Trophoblast cell (in vitro differentiated cells and primary cell): ENCODE measurements at places on chromosomes 7 and 10.
A peak's percentile ranks its signal among the peaks of the same experiment; 100 is the strongest.

- peak; percentile 48 for DNase-seq
- peaks cover 17% of the 10 kb centered on the region for H3K4me1 ChIP-seq
- no peak overlapping the region for H3K4me3 ChIP-seq
- H3K27me3 ChIP-seq, result no peaks in the 10 kb centered on the region
- no peak overlapping the region for H3K27ac ChIP-seq
Measured at GRCh38 chr10:92419740-92420545, 129.0 kb downstream of the MARCHF5 start.

DNA sequence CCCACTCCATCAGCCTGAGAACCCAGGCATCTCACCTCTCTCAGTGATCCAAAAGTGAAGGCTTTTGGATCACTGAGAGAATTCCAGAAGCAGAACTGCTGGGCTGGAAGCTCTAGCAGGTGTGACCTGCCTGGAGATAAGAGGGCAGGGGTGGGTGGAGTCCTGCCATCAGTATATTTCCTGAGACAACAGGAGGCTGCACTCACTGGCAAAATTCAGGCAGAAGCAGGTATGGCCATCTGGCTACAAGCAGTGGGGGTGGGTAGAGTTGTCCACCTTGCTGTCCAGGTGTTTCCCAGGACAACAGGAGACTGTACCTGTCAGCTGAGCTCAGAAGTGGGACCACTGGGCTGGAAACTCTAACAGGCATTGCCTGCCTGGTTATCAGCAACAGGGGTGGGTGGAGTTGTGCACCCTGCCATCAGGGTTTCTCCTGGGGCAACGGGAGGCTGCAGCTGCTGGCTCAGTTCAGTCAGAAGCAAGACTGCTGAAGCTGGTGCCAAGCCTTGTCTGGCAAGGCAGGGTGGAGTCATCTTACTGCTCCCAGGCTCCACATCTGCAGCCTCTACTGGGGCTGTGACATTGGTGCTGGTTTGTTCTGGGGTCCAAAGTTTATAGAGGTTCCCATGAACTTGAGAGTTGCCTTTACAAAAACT, 47.2 kb upstream of the SFTPD start:
- H3K27me3 ChIP-seq, result no peaks in the 10 kb centered on the region
- DNase-seq, result no peak
- no peak overlapping the region for H3K27ac ChIP-seq
- no peak overlapping the region for H3K4me3 ChIP-seq
- H3K4me1 ChIP-seq, result peaks cover 7% of the 10 kb centered on the region

- H3K27me3 ChIP-seq, result no peaks in the 10 kb centered on the region
- no peaks in the 10 kb centered on the region for H3K4me1 ChIP-seq
- DNase-seq, result no peak
- no peak overlapping the region for H3K4me3 ChIP-seq
Measured at GRCh38 chr10:18421726-18422293, 229.6 kb downstream of the NSUN6 start.

DNA sequence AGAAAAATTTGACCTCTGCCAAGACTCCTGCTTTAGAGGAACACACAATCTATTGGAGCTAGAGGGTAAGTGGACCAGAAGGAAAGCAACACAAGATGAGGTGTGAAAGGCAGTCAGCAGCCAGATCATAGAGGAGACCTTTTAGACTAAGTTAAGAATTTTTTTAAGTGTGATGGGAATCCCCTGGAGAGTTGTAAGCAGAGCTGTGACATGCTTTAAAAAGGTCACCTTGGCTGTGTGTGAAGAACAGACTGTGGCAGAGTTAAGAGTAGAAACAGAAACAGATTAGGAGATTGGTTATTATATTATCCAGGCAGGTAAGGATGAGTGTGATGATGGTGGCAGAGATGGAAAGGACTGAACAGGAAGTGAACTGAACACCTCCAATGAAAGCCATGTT, 23.5 kb downstream of the CPEB3 start:
- no peak for DNase-seq
- H3K27me3 ChIP-seq, result no peaks in the 10 kb centered on the region
- H3K4me3 ChIP-seq, result no peak overlapping the region
- H3K36me3 ChIP-seq, result no peaks in the 10 kb centered on the region
- H3K4me1 ChIP-seq, result no peaks in the 10 kb centered on the region

DNA sequence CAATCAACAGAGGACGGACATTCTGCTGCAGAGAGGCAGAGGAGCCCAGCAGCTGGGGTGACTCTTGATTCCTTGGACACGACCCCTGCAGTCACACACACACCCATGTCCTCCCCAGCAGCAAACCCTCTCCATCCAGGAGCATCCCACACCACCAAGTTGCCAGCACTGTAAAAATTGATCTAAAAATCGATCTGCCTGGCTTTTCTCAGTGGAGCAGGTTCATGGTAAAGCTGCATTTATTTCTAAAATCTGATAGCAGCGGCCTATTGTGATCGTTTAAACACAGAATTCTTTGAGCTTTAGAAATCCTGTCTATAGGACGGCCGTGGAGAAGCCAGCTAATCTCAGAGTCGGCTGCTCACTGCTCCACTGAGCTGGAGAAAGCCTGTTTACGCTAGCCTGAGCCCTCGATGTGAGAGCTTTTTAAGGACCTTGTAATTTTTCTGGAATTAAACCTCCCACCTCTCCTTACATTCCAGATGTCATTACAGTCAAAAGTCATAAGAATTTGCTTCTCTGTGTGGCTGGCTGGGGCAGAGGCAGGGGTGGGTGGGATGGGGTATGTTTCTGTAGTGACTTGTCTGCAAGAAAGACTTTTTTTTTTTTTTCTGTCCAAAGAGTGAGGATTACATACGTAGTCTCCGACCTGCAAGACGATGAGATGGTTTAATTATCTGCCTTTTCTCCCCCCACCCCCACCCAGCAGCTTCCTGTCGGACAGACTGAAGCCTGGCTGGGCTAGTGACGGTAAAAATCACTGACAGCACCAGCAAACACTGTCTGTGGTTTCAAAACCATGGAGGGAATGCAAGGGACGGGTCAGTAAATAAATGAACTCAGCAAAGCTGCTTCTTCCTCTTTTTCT, 31.6 kb downstream of the TRIM8 start:
- H3K27ac ChIP-seq, result peak overlapping the region; percentile 82
- no peaks in the 10 kb centered on the region for H3K27me3 ChIP-seq
- H3K4me1 ChIP-seq, result peaks cover 31% of the 10 kb centered on the region
- H3K4me3 ChIP-seq, result no peak overlapping the region
- peak; percentile 32 for DNase-seq
- no peaks in the 10 kb centered on the region for H3K36me3 ChIP-seq

DNA sequence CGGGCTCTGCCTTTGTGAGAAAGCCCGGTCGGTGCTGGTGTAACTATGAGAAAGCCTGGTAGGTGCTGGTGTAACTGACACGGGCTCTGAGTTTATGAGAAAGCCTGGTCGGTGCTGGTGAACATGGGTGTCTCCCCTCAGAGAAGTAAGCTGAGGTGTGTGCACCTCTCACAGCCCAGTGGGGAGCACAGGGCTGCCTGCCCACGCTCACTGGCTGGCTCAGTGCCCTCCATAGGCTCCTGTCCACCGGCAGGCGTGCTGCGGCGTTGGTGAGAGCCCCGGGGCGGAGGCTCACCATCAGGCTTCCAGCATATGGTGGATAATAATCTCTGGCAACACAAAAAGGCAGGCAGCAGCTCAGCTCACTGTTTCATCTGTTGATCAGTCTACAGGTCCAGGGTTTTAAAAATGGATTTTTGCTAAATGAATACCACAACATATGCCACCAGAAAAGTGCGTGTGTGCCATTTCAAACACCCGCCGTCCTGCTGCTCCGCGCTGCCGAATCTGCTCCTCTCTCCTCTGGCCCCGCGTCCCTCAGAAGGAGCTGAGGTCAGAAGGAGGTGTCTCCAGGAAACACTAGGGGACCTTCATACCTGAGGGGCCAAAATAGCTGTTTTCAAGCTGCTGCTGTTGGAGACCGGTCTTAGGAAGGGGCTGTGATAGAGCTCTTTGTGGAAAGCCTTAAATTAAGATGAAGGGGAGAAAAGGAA, 365.7 kb downstream of the DNAJB6 start:
- no peak for DNase-seq
- H3K4me3 ChIP-seq, result no peak overlapping the region
- no peaks in the 10 kb centered on the region for H3K27me3 ChIP-seq
- no peak overlapping the region for H3K27ac ChIP-seq
- no peaks in the 10 kb centered on the region for H3K4me1 ChIP-seq
- H3K36me3 ChIP-seq, result no peaks in the 10 kb centered on the region

DNA sequence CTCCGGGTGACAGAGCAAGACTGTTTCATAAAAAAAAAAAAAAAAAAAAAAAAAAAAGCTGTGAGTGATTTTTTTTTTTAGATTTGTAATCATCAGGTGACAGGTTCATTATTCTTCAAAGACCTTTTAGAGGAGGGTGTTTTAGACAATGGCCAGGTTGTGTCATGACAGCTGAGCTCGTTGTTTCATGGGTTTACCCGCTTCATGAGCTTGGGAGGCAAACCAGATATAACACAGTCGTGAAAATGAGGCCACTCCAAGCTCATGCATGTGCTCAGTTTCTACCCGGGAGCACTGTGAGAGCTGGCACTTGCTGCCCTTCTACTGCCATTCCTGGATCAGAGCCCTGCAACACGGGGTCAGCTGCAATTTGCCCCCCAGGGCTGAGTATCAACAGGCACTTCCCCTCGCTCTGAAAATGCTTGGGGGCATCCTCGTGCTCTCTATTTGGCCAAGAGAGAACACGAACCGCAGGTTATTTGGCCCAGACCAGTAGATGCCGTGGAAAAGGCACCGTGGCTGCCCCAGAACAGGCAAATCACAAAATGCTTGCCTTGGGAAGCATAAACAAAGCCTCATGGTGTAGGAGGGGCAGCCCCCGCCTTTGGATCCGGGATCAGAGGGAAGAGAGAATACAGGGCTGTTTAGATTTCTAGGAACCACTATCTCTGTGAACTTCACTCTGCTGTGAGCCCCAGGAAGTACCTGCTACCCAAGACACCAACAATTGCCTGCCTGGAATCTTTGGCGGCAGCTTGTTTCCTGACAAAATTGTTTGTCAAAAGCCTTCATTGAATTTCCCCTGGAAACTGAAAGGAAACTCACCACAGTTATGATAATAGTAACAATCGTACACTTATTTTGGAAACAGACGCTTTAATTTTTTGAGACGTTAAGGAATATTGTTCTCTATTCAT, 371.0 kb downstream of the FRMD4A start:
- no peaks in the 10 kb centered on the region for H3K36me3 ChIP-seq
- H3K27me3 ChIP-seq, result no peaks in the 10 kb centered on the region
- H3K27ac ChIP-seq, result no peak overlapping the region
- no peak for DNase-seq

- no peaks in the 10 kb centered on the region for H3K27me3 ChIP-seq
- H3K36me3 ChIP-seq, result no peaks in the 10 kb centered on the region
- DNase-seq, result no peak
Measured at GRCh38 chr10:88190123-88190522, 326.7 kb downstream of the PTEN start.

DNA sequence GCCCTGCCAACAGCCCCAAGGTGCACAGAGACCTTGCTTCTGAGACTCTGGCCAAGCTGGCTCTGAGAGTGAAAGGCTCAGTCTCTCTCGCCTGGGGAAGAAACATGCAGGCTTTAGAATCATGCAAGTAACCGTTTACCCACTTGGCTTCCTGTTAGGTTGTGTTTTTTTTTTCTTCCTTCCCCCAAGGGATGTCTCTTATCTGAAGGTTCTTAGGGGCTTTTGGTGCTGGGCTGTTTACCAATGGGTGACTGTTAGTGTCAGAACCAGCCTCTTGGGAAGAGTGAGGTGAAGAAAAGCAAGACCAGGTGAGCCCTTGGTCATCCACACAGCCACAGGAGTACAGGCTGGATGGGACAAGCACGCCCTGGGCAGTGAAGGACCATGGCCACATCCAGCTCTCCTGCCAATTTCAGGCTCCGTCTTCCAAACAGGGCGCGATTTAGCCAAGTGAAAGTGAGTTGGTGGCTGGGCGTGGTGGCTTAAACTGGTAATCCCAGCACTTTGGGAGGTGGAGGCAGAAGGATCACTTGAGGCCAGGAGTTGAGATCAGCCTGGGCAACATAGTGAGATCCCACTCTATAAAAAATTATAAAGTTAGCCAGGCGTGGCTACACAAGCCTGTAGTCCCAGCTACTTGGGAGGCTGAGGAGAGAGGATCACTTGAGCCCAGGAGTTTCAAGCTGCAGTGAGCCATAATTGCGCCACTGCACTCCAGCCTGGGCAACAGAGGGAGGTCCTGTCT, 76.3 kb upstream of the CUX1 start:
- H3K4me3 ChIP-seq, result no peak overlapping the region
- H3K36me3 ChIP-seq, result no peaks in the 10 kb centered on the region
- peaks cover 12% of the 10 kb centered on the region for H3K4me1 ChIP-seq
- no peak overlapping the region for H3K27ac ChIP-seq
- no peaks in the 10 kb centered on the region for H3K27me3 ChIP-seq
- no peak for DNase-seq

- H3K36me3 ChIP-seq, result no peaks in the 10 kb centered on the region
- H3K4me1 ChIP-seq, result peaks cover 16% of the 10 kb centered on the region
- peaks cover 6% of the 10 kb centered on the region for H3K27me3 ChIP-seq
- H3K4me3 ChIP-seq, result no peak overlapping the region
- peak; percentile 9 for DNase-seq
Measured at GRCh38 chr10:30782537-30783461, 153.2 kb upstream of the LYZL2 start.

- H3K4me1 ChIP-seq, result peaks cover 6% of the 10 kb centered on the region
- H3K36me3 ChIP-seq, result no peaks in the 10 kb centered on the region
- no peaks in the 10 kb centered on the region for H3K27me3 ChIP-seq
- no peak overlapping the region for H3K4me3 ChIP-seq
- DNase-seq, result peak; percentile 1
Measured at GRCh38 chr7:85234730-85235129, 47.9 kb upstream of the SEMA3D start.

GRCh38 chr7:44969049-44969700, 9.6 kb downstream of the MYO1G start:
- no peak overlapping the region for H3K27ac ChIP-seq
- H3K27me3 ChIP-seq, result no peaks in the 10 kb centered on the region
- DNase-seq, result no peak
- H3K4me3 ChIP-seq, result no peak overlapping the region
- H3K36me3 ChIP-seq, result no peaks in the 10 kb centered on the region
- no peaks in the 10 kb centered on the region for H3K4me1 ChIP-seq

- no peak overlapping the region for H3K27ac ChIP-seq
- H3K4me3 ChIP-seq, result no peak overlapping the region
- H3K27me3 ChIP-seq, result no peaks in the 10 kb centered on the region
- H3K36me3 ChIP-seq, result no peaks in the 10 kb centered on the region
- peaks cover 7% of the 10 kb centered on the region for H3K4me1 ChIP-seq
Measured at GRCh38 chr10:13716081-13717071, 129.6 kb downstream of the PRPF18 start.

- no peak for DNase-seq
- no peaks in the 10 kb centered on the region for H3K4me1 ChIP-seq
- no peak overlapping the region for H3K4me3 ChIP-seq
- H3K36me3 ChIP-seq, result no peaks in the 10 kb centered on the region
- no peak overlapping the region for H3K27ac ChIP-seq
- no peaks in the 10 kb centered on the region for H3K27me3 ChIP-seq
Measured at GRCh38 chr10:89296220-89296648, 5.6 kb upstream of the IFIT2 start.

DNA sequence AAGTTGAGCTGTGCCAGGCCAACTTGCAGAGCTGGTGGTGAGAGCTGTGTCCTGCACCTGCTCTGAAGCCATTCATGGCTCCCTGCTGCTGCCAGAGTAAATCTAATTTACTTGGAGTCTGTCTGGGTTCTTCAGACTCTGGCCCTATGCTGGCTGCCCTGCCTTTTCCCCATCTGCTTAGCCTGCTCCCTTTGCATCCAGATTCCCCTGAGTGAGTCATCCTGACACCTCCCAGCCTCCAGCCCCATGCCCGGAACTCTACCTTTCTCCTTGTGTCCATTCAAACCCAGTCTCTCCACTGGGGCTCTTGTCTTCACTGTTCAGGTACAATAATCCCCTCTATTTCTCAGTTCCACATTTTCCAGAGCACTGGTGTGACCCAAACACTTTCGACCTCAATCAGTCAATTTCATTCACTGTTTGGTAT, 434.4 kb upstream of the ZMIZ1 start:
- no peak overlapping the region for H3K4me3 ChIP-seq
- peak; percentile 73 for DNase-seq
